ENCODE measurements at places on chromosomes 7 and 10.

- DNase-seq = no peak
Measured at GRCh38 chr7:748446-748845, 21.4 kb upstream of the PRKAR1B start.

DNA sequence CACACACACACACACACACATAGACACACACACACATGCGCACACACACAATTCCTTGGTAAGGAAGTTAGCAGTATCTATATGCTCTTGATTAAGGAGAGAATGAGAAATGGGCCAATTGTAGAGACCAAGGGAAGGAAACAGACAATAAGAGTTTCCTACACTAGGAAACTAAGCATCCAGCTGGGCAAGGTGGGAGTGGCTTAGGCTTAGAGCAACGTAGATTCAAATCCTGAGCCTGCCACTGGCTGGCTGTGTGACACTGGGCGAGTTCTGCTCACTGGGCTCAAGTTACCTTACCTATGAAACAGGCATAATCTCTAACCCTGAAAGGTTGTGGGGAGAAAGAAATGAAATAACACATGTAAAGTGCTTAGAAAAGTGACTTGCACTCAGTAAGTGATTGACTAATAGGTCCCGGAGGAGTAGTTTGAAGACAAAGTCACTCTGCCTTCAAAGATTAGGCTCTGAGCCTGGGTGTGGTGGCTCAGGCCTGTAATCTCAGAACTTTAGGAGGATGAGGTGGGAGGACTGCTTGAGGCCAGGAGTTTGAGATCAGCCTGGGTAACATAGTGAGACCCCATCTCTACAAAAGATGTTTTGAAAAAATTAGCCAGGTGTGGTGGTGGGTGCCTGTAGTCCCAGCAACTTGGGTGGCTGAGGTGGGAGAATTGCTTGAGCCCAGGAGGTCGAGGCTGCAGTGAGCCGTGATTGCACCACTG is 701.4 kb downstream of the PARD3 start:
- DNase-seq = peak; percentile 11

DNA sequence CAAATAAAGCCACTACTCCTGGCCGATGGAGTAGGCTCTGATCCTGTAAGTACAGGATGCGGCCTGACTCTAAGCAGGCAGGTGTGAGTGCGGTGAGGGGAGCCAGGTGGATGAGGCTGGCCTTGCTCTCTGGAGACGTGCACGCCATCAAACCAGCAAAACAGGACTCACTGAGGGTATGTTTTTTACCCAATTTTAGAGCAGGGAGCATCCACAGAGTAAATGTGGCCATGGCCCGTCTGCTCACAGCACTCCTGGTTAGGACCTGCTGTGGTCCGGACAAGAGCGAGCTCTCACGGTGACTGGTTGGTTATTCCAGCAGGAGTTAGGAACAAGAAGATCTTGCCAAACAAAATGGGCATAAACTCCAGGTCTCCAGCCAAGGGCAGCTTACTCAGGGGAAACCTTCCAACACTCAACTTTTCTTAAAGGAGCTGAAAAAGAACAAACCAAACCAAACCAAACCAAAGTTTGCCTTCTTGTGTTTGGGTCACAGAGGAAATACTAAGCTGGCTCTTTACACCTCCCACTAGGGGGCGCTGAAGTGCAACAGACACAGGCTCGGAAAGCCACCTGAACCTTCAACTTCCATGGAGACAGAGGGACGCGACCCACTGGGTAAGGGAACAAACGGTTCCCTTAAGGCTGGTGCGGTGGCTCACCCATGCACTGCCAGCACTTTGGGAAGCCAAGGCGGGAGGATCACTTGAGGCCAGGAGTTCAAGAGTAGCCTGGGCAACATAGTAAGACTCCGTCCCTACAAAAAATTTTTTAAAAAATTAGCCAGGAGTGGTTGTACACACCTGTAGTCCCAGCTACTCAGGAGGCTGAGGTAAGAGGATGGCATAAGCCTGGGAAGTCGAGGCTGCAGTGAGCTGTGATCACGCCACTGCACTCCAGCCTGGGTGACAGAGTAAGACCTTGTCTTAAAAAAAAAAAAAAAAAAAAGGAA is 122.4 kb downstream of the CLEC2L start:
- DNase-seq = peak; percentile 89

DNA sequence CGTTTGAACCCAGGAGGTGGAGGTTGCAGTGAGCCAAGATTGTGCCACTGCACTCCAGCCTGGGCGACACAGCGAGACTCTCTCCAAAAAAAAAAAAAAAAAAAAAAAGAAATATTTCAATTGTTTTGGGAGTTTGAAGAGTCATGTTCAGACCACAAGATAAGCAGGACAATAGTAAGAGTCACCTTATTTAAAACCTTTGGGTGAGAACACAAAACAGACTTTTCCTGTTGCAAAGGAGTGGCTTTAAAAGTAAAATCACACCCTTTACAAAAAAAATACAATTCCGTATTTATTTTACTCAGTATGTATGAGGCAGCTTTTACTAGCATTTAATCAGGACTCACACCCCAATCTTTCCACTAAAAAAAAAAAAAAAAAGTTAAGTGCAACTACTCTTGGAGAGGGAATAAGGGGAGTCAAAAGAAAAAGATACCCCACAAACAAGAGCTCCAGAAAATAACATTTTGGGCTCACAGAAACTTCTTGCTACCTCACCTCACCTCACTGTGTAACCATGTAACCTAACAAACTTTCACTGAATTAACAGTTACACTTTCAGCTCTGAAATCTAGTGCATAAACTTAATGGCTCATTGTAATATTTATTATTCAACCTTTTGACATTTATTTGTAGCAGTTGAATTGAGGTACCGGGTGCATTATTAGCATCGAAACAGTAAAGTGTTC is 11.2 kb downstream of the SKIDA1 start:
- no peak for DNase-seq

- DNase-seq = no peak
Measured at GRCh38 chr10:117551330-117552155, 9.0 kb downstream of the EMX2 start.

GRCh38 chr7:155531681-155532080 is 14.7 kb downstream of the CNPY1 start:
- no peak for DNase-seq

GRCh38 chr10:22618078-22618785 is 96.1 kb downstream of the PIP4K2A start:
- DNase-seq = no peak

GRCh38 chr7:97025983-97026714 is 1.5 kb upstream of the DLX5 start:
- no peak for DNase-seq
